Ammon's horn (tissue), 1 donor: ENCODE measurements at places on chromosomes 4 and X.
A peak's percentile ranks its signal among the peaks of the same experiment; 100 is the strongest.

GRCh38 chr4:68272380-68272779, 26.9 kb upstream of the TMPRSS11B start:
- no peak for DNase-seq

DNA sequence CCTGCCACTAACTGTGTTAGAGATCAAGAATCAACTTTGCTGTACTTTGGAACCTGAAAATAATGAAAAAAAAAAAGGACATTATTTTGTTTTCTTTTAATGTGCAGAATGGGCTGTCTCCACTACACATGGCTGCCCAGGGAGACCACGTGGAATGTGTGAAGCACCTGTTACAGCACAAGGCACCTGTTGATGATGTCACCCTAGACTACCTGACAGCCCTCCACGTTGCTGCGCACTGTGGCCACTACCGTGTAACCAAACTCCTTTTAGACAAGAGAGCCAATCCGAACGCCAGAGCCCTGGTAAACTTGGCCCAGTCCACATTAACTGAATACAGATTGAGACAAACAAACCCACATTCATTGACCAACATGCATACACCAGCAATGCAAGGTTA, 206.2 kb downstream of the ANK2 start:
- no peak for DNase-seq

- no peak for DNase-seq
Observed at GRCh38 chr4:884896-885295, 47.2 kb downstream of the GAK start.

GRCh38 chr4:179867300-179867878, 2375.8 kb upstream of the TENM3 start:
- DNase-seq: peak; percentile 60

DNA sequence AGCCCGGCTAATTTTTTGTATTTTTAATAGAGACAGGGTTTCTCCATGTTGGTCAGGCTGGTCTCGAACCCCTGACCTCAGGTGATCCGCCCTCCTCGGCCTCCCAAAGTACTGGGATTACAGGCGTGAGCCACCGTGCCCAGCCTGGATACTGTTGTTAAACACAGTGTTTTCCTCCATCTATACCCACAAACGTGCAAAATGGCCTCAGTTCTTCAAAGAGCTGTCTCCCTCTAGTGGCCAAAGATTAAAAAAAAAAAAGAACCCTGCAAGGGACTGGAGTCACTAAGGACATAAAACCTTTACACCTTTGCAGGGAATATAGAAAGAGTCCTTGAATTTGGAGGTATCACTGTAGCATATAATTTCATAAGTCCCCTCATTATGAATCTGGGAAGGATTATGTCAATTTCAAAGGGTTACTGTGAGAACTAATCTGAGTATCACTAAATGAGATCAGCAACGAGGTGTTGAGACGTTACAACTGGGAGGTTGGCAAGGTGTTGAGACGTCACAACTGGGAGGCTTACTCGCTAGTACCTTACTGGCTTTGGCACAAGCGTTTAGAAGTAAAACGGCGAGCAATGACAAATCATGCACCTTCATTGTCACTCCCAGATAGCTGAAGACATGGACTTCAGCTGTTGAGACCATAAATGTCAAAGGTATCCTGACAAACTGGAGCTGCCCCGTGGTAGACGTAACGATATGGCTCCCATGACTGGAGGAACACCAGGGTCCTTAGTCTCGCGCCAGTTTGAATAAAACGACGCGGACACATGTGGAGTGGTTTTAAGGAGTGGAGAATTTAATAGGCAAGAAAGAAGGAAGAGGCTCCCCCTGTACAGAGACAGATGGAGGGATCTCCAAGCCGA, 33.4 kb upstream of the ENPP6 start:
- DNase-seq: peak; percentile 59

DNA sequence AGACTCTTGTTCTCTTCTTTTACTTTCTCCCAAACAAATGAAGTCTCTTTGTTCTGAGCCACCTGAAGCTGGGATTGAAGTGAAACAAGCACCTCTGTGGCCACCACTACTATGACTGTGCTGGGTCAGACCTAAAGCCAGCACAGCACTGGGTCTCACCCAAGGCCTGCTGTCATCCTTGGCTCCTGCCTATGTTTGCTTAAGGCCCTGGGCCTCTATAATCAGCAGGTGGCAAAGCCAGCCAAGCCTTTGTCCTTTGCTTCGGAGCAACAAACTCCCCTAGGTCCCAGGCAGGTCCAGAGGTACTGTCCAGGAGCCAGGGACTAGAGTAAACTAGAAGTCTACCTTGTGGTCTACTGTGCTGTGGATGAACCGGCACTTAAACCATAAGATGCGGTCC, 220.6 kb upstream of the ARSJ start:
- no peak for DNase-seq
